ENCODE measurements at places on chromosomes 16 and 17.
A peak's percentile ranks its signal among the peaks of the same experiment; 100 is the strongest.

- peak; percentile 77 for DNase-seq
Measured at GRCh38 chr16:4328046-4328781, 12.3 kb downstream of the GLIS2 start.

DNA sequence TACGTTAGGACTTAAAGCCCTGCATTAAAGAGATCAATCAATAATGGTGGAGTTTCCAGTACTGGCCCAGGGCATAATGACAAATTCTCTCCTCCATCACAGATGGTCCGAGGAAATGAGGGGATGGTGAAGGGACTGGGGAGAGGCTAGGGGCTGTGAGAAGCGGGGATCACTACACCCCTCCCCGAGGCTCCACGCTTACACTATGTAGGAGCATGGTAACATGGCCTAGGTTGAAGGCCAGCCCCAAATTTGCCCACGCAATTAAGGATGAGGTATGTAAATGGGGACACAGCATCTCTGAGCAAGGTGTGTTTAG is 8.0 kb upstream of the AKTIP start:
- DNase-seq: no peak

DNA sequence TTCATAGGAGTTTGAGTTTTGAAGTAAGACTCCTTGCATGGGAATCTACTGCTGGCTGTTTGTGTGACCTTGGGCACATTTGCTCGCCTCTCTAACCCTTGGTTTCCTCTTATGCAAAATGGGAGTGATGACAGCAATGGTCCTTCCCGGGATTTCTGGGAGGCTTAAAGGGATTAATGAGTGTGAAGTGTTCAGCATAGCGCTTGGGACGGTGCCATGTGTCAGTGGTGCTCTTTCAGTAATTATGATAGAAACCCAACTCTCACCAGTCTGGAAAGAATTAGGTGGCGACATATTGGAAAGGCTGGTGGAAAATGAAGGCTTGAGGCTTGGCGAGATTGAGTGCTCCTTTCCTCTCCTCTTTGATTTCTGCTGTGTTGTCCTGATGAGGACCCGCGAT is 429.2 kb upstream of the EEF2KMT start:
- DNase-seq: no peak

- DNase-seq: peak; percentile 55
Measured at GRCh38 chr17:82962163-82962720, 117.2 kb upstream of the METRNL start.

GRCh38 chr16:58792188-58792587 is 58.1 kb upstream of the GOT2 start:
- DNase-seq: peak; percentile 77

DNA sequence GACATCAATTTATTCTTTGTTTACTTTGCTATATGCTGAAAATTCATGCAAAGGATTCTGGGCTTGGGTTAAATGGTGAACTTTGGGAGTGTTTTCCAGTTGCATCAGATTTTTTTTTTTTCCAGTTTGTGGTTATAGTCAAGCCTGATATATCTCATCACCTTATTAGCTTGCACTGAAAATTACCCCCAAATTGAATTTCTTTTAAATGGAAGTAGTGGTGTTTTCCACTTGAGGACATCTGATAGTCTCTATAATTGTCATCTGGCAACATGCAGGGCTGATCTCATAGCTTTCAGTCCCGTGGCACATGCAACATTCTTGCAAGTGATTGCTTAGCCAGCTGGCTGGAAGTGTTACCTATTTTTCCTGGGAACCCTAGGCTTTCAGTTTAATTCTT is 4.7 kb upstream of the KRTAP3-1 start:
- DNase-seq: peak; percentile 14
